Activated CD8-positive, alpha-beta memory T cell treated with anti-CD3 and anti-CD28 coated beads, Interleukin-2, amount 10 ng/mL, durations not matched to agents 7 days and 5 days (primary cell): ENCODE measurements at places on chromosomes 16 and 17. TPM values are rescaled to one million over a fixed set of nuclear protein-coding genes. Genes with fewer than 3 reads are reported as not detected.

GRCh38 chr16:86343027-86343795 is 167.1 kb upstream of the FOXF1 start:
- H3K27me3 ChIP-seq = peaks cover 24% of the 10 kb centered on the region
- no peak for DNase-seq
- no peaks in the 10 kb centered on the region for H3K4me1 ChIP-seq
- H3K4me3 ChIP-seq = no peak overlapping the region
- no peak overlapping the region for H3K27ac ChIP-seq

The TEX14 gene
- 0.35 TPM for total RNA-seq

DNA sequence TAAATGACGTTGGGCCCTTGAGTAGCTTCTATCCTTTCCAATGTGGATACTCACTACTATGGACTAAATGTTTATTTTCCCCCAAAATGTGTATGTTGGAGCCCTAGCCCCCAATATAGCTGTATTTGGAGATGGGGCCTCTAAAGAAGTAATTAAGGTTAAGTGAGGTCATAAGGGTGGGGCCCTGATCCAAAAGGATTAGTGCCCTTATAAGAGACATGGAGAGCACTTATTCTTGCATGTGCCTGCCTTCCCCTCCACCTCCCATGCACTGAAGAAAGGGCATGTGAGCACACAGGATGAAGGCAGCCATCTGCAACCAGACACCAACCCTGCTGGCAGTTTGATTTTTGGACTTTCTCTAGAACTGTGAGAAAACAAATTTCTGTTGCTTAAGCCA is 115.7 kb upstream of the MED13 start:
- H3K4me3 ChIP-seq = no peak overlapping the region
- DNase-seq = no peak
- no peak overlapping the region for H3K27ac ChIP-seq
- no peaks in the 10 kb centered on the region for H3K4me1 ChIP-seq
- no peaks in the 10 kb centered on the region for H3K27me3 ChIP-seq
- H3K36me3 ChIP-seq = no peaks in the 10 kb centered on the region

DNA sequence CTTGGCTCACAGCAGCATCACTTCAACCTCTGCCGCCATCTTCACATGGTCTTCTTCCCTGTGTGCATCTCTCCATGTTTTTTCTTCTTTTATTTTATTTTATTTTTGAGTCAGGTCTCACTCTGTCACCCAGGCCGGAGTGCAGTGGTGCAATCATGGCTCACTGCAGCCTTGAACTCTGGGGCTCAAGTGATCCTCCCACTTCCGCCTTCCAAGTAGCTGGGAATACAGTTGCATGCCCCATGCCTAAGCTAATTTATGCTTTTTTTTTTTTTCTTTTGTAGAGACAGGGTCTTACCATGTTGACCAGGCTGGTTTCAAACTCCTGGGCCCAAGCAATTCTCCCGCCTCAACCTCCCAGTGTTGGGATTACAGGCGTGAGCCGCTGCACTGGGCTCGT is 1.9 kb downstream of the NUDT7 start:
- H3K27me3 ChIP-seq = no peaks in the 10 kb centered on the region
- H3K4me3 ChIP-seq = no peak overlapping the region
